Renal cortex interstitium (tissue), 15 donors: ENCODE measurements at places on chromosomes 3 and 15. TPM values are rescaled to one million over a fixed set of nuclear protein-coding genes. Genes with fewer than 3 reads are reported as not detected.
A peak's percentile ranks its signal among the peaks of the same experiment; 100 is the strongest.

GRCh38 chr15:32704395-32704981, 13.3 kb upstream of the GREM1 start:
- no peak for DNase-seq

GRCh38 chr15:65832549-65833364, 36.5 kb upstream of the RAB11A start:
- peak; percentile 61 for DNase-seq

GRCh38 chr15:43378601-43379000, 7.7 kb downstream of the TUBGCP4 start:
- DNase-seq, result no peak

- no peak for DNase-seq
Observed at GRCh38 chr3:69020424-69020823, 6.9 kb upstream of the EOGT start.

GRCh38 chr3:129018751-129019150, 17.6 kb downstream of the EFCC1 start:
- no peak for DNase-seq

DNA sequence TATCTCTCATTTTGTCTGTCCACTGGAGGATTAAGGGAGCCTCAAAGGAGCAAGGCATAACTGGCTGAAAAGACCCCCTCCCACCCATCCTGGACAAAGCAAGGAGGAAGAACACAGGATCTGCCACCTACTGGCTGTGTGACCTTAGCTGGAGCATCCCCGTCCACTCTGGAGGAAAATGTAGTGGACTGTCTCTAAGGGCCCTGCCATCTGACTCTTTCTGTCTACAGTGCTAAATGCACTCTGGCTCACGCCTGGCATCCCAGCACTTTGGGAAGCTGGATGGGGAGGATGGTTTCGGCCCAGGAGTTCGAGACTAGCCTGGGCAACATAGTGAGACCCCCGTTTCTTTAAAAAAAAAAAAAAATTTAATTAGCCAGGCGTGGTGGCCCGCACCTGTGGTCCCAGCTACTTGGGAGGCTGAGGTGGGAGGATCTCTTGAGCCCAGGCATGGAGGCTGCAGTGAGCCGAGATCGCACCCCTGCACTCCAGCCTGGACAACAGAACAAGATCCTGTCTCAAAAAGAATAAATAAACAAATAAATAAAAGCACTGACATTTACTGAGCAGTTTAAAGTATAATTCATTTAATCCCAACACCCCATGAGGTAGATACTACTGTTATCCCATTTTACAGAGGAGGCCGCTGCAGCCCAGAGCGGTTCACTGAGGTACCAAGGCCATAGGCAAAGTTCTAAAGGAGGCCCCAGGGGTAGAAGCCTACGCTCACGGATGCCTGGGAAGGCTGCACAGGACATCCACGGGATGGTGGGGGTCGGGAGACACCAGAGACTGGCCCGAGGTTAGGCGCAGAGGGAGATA, 1.1 kb downstream of the TBC1D2B start:
- no peak for DNase-seq

DNA sequence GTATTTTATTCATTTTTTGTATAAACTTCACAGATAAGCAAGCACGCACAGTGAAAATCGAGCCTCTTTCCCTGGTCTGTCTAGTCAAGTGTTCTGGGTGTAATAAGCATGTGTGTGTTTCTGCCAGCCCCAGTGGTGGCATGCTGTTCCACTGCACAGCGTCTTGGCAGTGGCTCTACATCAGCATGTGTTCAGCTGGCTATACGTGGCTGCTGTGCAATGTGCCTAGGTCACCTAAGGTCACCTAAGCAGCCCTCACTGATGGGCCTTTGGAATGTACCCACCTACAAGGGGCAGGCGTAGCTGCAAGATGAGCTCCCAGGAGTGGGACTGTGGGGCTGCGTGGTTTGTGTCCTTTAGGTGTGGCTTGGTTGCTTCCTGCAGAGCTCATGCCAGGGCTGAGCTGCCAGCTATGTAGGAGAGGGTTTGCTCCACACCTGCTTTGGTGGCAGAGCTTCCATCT, 4.9 kb downstream of the LIMD1 start:
- DNase-seq, result no peak

DNA sequence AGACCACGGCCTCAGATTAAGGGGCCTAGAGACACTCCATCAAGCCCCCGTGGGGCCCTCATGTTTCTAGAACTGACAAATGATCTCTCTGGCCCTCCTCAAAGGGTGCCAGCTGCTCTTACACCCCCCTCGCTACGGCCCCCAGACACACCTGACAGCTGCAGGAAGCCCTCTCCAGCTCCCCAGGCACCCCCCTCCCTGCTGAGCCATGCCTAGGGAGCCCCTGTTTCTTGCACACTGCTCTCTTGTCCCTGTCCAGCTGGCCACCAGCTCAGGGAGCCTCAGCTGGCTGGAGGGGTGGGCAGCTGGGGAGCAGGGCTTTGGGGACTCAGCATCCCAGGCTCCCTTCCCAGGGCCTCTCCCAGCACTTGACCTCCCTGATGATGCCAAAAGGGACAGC, 14.8 kb downstream of the TNK2 start:
- no peak for DNase-seq

DNA sequence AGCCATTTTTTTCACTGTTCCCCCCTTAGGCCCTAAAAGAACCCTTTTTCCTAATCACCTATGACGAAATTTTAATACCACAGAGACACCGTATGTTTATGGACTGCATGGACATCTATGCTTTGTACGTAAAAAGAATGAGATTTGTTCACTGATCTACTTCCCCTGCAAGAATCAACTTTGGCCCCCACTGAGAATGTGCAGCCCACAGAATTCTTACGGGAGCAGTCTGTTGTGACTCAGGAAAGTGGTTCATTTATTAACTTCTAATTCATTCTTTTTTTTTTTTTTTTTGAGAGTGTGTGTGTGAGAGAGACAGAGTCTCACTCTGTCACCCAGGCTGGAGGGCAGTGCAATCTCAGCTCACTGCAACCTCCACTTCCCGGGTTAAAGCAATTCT, 17.6 kb downstream of the EIF4E3 start:
- no peak for DNase-seq

DNA sequence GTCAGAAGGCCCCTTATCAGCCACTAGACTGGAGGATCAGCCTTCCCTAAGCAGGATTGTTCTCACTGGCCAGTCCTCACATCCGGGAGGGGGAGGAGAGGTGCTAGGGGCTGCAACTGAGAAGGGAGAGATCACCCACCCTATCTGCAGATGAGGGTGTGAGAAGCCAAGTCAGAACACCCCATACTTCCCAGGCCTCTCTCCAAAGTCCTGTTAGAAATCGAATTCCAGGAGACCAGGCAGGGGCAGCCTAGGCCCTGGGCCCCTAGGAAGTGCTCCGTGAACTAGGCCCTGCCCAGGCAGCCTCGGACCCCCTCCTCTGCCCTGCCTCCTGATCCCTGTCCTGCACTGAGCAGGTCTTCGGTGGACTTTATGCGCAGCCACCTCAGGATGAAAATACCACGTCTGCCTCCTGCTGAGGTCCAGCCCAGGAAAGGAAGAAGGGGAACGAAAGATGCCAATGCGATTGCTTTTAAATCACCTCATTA, 933 bp downstream of the DZIP1L start:
- peak; percentile 13 for DNase-seq

Gene ANKUB1
- polyA plus RNA-seq, result 0.46 TPM

Gene DNASE1L3
- 2.4 TPM for polyA plus RNA-seq
